ENCODE measurements at places on chromosomes 1 and 21.

GRCh38 chr1:106846656-106847055 lies 209.8 kb upstream of the PRMT6 start:
- DNase-seq: no peak

DNA sequence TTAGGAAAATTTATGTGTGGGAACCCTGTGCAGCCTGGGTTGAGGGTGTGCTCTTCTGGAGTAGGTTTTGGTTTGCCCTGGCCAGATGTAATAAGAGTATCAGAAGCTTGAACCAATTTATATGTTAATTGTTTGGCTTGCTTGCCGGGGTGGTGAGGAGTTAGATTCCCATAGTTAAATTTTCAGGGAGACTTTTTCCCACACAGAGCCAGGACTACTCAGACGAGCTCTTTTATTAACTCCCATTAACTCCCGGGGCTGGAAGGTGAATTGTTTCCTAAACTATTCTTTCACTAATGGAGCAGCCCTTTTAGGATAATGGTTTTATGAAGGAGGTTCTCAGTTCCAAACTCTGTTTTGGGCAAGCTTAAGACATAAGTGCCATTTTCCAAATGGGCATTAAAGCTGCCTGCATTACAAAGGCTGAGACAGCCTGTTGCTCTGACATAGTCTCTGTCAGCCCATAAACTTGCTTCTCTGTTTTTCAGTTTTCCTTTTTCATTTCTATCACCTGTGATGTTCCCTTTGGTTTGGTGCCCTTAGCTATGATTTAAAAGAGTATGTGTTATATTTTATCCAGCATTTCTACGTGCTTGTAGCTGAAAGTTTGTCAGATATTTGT lies 18.0 kb upstream of the RAB3GAP2 start:
- DNase-seq: no peak

GRCh38 chr1:46362158-46362557 lies 21.6 kb downstream of the NSUN4 start:
- no peak for DNase-seq

DNA sequence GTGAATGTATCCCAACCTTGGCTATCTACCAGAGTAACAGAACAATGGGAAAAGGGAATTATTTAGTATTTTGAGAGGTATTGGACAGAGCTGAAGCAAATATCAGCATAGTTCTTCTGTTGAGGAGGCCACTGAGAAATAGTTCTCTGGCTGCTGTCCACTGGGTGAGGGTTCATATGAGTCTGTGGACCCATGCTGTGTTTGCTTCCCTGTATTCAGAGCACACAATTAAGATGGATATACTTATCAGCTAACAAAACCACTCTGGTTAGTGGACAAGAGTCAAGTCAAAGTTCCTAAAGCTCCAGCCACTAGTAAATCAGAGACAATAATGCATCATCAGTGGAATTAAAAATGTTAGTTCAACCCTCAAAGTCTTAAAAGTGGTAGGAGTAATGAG lies 66.1 kb downstream of the RGS18 start:
- no peak for DNase-seq

DNA sequence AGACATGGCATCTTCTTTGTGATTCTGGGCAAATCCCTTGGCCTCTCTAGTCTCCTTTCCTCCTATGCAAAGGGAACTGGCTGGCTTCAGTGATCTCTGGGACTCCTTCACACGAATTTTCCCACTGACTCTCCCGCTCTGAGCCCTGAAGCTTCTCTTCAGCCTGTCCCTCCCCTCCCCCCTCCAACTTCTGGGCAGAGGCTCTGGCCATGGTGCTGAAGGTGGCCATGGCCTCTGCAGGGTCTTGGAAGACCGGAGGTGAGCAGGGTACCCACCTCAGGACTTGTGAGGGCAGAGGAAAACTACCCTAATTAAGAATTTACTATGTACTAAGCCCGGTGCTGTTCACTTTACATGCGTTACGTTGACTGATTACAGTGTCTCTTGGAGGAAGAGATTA lies 29.4 kb upstream of the POU3F1 start:
- no peak for DNase-seq

DNA sequence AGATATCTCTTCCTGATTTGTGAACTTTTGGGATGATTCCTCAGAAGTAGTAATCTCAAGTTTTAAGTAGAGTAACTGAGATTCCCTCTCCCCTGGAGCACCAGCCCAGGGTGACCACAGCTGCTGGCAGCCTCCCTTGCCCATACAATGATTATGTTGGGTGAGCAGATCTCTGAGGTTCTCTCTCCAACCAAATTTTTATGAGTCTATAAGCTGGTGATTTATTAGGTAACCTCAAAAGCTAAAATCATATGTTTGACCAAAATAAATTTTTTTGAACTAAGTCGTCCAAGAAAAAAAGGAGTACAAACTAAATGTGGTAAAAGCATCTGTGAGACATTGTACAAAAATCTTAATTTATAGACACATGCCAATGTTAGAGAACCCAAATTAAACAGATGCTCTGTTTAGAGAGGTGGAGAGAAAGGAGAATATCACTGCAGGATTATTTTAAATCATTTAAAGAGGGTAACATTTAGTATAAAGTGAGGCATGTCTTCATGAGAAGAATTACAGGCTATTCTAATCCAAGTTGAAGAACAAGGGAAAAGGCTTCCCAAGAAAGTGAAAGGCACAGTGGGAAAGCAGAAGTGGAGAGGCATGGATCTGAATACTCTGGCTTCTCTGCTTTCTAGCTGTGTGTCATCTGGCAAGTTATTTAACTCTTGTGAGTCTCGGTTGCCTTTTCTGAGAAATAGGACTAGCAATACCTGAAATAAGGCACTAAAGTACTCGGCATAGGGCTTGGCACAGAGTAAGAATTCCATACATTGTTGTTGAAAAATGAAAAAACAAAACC lies 2.5 kb downstream of the AKNAD1 start:
- no peak for DNase-seq

- DNase-seq: no peak
Measured at GRCh38 chr1:202716654-202717053, 6.4 kb upstream of the SYT2 start.

GRCh38 chr1:117821774-117822482 lies 107.5 kb downstream of the GDAP2 start:
- no peak for DNase-seq

- DNase-seq: no peak
Measured at GRCh38 chr1:15407580-15407979, 2.1 kb upstream of the EFHD2 start.

GRCh38 chr1:180563026-180563827 lies 4.5 kb downstream of the OVAAL start:
- no peak for DNase-seq

- DNase-seq: no peak
Measured at GRCh38 chr1:2351723-2352122, 39.6 kb downstream of the MORN1 start.

DNA sequence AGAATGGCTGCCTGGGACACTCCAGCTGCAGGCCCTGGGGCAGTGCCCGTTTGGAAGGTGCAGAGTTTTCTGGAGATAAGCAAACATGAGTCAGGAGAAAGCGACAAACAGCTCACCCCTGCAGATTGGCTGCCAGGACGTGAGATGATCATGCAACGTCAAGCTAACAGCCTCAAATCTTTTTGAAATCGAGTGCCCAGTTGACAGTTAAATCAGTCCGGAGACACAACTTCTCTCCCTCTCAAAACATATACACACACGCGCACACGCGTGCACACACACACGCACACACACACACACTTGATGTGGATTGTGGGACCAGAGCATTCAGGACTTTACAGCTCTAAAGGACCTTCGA lies 49.4 kb downstream of the TENT5C start:
- DNase-seq: no peak

DNA sequence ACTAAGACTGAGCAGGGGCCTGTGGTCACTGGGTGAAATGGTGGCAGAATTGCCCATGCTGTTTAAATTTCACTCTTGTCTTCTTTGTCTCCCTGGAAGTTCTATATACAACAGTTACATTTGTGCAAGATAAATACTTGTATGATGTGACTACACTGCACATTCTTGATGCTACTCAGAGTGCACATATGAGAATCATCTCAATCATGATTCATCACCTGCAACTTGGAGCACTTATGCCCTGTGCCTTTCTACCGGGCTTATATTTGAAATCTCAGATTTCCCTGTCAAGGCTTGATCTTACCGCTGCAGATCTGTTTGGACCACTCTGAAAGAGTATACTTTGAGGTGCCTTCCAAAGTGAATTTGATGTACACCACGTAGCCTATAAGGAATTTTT lies 10.6 kb downstream of the PGM1 start:
- DNase-seq: no peak

GRCh38 chr1:221740993-221741702 lies 741 bp downstream of the DUSP10 start:
- DNase-seq: no peak

- no peak for DNase-seq
Measured at GRCh38 chr1:200530623-200531261, 89.8 kb downstream of the KIF14 start.

- DNase-seq: no peak
Measured at GRCh38 chr21:17900990-17901385, 81.8 kb upstream of the C21orf91 start.

DNA sequence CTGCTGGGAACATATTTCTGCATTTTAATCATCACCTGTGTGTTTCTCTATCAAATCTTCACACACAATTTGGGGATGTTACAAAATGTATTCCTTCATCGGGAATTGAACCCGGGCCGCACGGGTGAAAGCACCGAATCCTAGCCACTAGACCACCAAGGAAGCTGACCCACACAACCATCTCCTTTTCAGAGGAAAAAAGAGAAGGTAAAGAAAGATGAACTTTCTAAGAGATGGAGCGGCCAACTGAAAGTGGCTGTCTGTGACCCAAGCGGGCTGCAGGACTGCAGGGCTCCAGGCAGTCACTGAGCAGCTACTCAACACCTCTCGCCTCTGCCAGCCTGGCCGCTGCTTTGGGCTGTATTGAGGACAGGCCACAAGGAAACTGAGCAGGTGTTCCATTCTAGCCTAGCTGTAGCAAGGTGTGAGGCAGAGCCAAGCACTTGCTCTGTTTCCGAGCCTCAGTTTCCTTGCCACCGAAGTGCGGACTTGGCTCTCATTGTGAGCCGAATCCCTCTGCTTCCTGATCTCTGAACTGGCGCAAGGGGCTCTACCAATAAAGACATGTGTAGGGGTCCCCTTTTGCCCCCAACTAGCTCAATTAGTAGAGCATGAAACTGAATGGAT lies 156.9 kb upstream of the NBPF11 start:
- DNase-seq: no peak

- no peak for DNase-seq
Measured at GRCh38 chr1:175822580-175822979, 79.2 kb upstream of the TNR start.

DNA sequence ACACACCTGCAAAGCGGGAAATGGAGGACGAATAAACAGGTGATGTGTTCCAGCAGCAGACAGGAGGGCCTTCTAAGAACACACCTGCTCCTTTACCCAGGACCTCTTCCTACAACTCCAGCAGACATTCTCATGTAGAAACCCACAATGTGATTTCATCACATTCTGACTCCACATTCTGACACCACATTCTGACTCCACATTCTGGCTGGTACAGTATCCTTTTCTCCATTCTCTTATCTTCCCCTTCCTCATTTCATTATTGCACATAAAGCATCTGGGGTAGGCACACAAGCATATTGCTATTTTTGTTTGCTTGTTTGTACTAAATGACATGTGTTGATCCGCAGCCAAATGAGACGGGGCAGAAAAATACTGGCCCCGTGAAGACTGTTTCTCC lies 3.6 kb upstream of the ZNF124 start:
- DNase-seq: no peak

- no peak for DNase-seq
Measured at GRCh38 chr1:176032040-176032645, 174.9 kb downstream of the COP1 start.

DNA sequence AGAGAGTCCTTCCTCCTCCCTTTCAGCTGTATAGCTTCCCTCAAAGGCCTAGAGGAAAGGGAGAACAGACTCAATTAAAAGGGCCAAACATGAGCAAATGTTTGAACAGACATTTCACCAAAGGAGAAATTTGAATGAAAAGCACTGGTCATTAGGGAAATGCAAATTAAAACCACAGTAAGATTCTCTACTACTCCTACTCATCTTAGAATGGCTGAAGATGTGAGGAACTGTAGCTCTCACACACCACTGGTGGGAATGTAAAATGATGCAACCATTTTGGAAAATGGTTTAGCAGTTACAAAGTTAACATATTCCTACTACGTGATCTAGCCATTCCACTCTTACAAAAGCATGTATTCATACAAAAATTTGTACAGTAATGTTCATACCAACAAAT lies 253.0 kb upstream of the HOOK1 start:
- DNase-seq: no peak

DNA sequence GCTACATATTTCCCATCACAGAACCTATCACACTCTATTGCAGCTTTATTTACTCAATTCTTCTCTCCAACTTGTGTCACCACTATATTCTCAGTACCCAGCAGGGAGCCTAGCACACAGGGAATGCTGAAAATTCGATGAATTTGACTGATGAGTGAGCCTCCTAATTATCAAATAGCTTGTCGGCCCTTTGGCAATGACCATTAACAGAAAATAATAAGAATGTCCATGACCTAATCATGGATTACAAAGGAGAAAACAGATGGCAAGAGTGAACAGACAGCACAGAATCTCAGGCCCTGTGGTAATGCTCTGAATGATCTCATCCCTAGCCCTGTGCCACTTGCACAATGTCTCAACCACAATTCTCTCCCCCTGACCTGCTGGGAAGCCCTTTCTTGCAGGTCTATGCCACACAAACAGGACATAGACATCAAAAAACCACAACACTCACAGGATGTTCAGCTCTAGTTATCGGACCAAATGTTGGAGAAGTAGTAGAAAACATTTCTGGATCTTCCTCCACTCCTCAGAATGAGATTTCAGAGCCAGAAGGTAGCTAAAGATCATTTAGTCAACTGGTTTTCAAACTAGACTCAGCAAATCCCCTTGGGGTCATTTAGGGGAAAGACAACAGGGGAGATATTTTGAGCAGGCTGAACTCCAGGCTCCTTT lies 68.4 kb downstream of the LUZP1 start:
- no peak for DNase-seq

Data from stimulated activated CD8-positive, alpha-beta memory T cell treated with anti-CD3 and anti-CD28 coated beads, Interleukin-15, amount 100 ng/mL, for 4 hours (primary cell).